ENCODE measurements at places on chromosomes 4 and X.

DNA sequence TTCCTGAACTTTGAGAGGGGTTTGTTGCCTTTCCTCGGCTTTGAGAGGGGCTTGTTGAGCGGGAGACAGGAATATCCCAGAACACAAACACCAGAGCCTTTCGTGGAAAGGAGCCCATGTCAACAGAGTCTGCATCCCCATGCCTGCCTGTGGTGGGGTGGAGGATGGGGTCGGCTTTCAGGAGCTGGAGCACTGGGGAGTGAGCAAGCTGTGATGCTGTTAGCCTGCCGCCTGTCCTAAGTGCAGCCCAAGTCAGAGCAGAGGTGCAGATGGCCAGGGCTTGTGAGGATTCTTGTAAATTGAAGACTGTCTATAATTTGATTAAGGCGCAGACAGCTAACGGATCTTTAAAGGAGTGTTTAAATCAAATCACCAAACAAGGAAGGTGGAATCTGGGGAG, 103.3 kb upstream of the ANK2 start:
- DNase-seq = peak; percentile 87

DNA sequence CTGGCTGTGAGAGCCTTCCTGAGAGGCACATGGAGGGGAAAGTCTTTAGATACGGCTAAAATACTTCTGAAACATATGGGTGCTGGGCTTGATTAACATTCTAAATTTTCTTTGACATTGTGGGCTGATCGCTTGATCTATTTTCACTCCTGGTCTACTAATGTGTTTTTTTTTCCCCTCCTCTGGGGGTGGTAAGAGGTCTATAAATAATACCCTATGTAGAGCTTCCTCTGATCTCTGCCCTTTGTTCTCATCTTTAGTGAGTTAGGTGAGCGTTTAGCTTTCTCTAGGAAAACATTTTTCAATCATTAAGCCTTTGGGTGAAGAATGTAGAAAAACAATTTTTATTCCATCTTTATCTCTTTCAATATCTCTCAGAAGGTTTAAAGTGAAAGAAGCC, 9.8 kb downstream of the SLC4A4 start:
- DNase-seq = no peak

- DNase-seq = no peak
Observed at GRCh38 chr4:95215991-95216605, 332.7 kb downstream of the UNC5C start.

DNA sequence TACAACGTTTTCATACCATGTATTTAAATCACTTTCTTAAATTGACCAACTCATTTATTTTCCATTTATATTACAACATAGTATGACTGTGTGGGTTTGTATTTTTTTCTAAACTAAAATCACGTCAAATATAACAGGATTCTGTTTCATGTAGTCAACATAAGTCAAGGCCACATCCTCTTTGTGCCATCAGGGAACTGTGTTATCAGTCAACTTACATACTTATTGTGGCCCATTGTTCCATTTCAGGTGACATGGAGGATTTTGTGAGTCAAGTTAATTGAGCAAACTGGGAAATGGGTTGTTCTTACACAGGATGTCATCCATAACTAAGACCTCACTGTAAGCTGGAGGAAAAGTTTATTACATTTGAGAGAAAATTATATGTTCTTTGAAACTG, 35.9 kb downstream of the STK26 start:
- no peak for DNase-seq

- no peak for DNase-seq
Observed at GRCh38 chr4:113145147-113145518, 95.7 kb downstream of the ANK2 start.

DNA sequence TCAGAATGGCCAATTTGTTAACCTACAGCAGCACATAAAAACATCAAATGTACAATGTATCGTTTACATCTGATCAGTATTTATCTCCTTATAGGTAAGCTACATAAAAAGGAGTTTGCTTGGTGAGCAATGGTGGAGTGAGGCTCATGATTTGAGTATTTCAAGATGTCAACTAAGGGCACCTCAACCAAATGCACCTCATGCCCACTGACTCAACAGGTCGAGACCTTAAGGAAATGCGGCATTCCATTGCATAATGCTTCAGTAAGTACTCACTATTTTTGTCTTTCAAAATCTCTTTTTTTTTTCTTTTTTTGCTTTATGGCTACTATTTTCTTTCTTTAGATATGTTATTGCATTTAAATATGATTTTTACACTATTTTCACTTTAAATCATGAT, 181.0 kb upstream of the TLL1 start:
- DNase-seq = no peak

DNA sequence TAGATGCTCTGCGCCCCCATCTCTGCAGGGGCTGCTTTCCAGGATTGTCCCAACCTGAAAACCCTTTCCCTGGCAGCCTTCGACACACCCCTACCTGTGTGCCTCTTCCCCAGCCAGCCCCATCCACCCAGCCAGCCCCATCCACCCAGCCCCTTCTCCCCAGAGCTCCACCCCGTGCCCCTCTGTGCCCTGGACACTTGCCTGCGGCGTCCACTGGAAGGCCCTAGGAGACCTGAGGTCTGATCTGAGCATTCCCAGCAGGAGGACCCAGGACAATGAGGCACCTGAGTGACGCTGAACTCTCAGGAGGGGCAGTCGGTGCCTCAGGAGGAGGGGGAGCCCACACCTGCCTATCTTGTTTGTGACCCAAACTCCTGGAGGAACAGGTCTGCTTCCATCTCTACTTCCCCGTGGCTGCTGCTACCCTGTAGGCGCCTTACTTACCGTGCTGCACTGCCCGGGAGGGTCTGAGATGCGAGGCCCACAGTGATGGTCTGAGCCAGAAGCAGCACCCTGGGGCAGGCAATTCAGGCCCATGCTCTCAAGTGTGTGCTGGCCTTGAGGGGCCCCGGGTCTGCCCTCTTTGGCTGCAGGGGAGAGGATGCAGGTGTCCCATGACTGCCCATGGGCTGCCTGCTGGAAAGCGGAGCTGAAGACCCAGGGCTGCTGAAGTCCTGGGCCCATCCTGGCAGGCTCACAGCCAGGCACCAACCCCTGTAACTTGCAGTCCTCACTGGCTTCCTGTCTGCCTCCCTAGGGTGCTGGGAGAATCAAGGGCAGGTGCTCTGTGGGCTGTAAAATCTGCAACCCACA, 4.9 kb downstream of the LRPAP1 start:
- DNase-seq = no peak

GRCh38 chr4:99437723-99438404, 2.7 kb upstream of the ADH7 start:
- no peak for DNase-seq

DNA sequence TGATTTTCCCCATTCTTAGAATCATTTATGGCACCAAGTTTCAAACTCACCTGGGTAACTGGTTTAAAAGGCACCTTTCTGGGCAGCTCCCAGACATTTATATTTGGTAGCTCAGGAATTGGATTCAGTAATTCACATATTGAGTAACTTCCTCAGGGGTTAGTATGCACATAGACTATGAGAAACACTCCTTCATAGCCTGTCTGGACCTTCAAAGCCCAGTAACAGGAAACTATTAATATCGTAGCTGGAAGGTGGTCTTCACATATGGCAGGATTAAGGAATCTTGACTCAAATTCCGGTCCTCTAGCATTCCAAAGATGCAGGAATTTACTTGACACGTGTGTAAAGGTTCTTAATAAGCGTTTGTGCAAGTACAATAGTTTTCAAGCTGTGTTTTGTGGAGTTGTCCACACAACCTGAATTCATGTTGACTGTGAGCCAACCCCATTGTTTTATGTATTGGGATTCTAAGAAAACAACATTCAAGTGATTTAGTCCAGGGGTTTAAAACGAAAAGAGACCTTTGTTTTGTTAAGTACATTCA, 78.4 kb downstream of the PLS3 start:
- DNase-seq = no peak

DNA sequence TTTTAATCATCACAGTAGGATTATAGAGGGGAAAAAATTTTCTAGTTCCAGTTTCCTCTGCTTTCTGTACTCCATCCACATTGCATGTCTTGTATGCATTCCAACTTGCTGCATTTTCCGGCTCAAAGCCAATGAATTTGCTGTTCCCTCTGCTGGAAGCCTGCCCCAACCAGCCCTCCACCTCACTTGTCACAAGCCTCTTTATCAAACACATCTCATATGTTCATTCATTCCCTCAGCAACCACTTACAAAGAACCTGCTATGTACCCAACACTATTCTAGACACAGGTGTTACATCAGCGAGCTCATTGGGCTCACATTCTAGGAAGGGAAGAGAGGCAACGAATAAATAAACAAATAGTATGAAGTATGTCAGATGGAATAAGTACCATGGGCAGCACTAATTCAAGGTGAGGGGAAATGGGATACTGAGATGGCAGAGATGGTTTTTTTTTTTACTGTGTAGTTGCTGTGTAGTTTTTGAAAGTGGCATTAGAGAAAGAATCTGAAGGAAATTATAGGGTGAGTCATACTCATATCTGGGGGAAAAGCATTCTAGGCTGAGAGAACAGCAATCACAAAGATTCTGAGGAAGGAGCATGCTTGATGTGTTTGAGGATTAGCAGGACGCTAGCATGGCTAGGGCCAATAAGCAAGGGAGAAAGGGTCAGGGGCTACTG, 332.5 kb downstream of the PDGFC start:
- DNase-seq = no peak

GRCh38 chr4:2261110-2261852, 628 bp downstream of the MXD4 start:
- no peak for DNase-seq

DNA sequence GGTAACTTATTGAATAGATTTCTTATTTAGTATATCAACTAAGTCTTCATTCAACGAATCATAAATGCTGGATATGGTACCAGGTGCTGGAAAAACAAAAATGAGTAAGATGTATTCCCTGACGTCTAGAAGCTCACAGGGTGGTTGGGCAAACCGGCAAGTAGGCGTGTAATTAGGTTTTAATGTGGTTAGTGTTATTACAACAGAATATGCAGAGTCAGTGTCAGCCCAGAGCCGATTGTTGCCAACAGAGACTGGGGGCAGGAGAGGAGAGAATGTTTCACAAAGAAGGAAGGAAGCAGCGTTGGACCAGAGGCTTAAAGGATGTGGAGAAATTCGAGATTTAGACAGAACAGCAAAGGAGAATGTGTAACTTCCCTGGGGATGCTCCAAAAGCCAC, 111.7 kb downstream of the TENM3 start:
- DNase-seq = no peak

DNA sequence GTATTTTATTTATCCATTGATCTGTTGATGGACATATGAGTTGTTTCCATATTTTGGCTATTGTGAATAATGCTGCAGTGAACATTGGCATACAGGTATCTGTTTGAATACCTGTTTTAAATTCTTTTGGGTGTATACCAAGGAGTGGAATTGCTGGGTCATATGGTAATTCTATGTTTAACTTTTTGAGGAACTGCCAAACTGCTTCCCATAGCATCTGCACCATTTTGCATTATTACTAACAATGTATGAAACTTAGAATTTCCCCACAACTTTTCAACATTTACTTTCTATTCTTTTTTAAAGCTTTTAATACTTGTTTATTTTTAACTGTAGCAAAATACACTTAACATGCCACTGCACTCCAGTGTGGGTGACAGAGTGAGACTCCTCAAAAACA, 57.0 kb upstream of the MSN start:
- DNase-seq = no peak

GRCh38 chrX:37590047-37590446, 18.6 kb downstream of the LANCL3 start:
- no peak for DNase-seq

DNA sequence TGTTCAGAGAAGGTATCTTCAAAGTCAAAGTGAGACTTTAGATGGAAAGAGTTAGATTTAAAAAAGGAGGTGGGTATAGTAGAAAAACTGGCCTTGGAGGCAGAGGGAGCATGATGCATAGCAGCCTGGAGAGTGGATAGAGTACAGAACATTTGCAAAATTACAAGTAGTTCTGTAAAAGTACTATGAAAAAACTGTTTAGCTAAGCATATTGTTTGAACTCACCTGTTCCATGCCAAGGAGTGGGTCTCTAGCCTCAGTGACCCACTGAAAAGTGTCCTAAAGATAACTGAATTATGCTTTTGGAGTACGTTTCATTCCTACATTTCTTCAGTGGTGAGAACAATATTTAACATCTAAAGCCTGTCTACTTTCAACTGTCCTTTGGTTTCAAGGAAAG, 218.9 kb downstream of the NAP1L3 start:
- DNase-seq = no peak

GRCh38 chr4:108018040-108018883, 28.6 kb downstream of the HADH start:
- peak; percentile 56 for DNase-seq

- DNase-seq = peak; percentile 23
Observed at GRCh38 chr4:161208564-161208963, 955.2 kb downstream of the FSTL5 start.

DNA sequence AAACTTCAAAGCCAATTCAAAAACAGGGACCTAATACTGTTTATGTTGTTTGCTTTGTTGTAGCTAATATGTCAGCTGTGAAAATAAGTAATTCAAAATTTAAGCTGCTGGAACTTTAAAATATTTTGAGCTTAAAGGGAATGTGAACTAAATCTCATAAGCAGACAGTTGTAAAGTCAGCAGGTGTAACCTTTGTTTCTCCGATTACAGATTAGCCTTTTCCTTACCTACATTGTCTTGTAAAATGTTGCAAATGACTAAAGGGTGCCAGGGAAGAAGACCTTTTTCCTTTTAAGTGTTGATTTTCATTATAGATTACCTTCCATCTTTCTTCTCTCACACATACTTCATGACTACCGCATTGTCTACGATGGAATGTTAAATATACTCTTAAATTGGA, 405.1 kb downstream of the KCNIP4 start:
- DNase-seq = no peak

DNA sequence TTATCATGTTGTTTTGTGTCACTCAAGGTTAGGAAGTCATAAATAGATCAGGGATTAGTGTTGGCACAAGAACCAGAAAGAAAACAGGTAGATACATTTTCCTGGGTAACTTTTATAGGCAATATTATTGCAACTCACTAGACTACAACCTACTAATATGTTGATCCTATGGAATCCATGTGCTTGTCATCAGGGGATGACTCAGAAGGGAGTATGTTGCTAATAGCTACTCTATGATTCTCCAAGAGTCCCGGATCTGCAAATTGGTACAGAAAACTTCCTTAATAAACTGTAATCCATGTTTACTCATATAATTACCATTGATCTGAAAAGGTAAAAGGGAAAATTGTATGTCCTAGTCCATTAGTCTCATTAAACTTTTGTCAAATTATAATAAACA, 11.7 kb upstream of the GNRHR start:
- no peak for DNase-seq

DNA sequence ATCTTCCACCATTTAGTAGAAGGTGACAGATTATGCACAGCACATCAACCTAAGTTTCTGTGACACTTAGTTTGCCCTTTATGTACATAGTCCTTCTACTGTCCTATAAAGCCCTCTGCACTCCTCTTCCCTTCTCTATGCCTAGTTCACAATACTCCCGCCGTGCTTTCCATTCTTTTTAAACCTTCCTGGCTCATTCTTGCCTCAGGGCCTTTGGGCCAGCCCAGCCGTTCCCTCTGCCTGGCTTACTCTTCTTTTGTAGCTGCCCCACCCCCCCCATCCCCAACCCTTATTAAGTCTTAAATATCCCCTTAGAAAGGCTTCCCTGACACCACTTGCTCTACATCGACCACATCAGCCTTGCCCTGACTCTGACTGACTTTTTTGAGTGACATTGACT, 33.0 kb downstream of the SGMS2 start:
- no peak for DNase-seq

GRCh38 chr4:5865896-5866599, 26.8 kb downstream of the CRMP1 start:
- DNase-seq = no peak
